ENCODE measurements at places on chromosomes 1 and 21.
A peak's percentile ranks its signal among the peaks of the same experiment; 100 is the strongest.

- DNase-seq: no peak
Measured at GRCh38 chr1:30386156-30386926, 337.0 kb downstream of the MATN1 start.

GRCh38 chr1:64173336-64173940 is 30.0 kb upstream of the UBE2U start:
- no peak for DNase-seq

- DNase-seq: no peak
Measured at GRCh38 chr1:78240191-78240590, 194.4 kb downstream of the GIPC2 start.

DNA sequence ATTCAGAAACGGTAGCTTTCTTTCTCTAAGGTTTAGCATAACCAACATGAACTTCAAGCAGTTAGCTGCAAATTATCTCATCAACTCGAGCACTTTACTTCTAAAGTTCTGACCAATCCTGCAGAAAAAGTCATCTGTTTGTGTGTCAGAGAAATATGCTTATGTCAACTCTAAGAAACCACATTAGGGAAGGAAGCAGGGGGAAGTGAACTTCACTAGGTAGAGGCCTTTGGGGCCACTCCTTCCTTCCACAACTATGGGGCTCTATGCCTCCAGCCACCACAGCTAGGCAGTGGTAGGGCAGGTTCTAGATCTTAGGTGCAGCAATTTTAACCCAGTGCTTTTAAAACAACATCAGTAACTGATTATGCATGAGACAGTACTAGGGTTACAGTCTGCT is 375.9 kb downstream of the DSCAM start:
- no peak for DNase-seq

DNA sequence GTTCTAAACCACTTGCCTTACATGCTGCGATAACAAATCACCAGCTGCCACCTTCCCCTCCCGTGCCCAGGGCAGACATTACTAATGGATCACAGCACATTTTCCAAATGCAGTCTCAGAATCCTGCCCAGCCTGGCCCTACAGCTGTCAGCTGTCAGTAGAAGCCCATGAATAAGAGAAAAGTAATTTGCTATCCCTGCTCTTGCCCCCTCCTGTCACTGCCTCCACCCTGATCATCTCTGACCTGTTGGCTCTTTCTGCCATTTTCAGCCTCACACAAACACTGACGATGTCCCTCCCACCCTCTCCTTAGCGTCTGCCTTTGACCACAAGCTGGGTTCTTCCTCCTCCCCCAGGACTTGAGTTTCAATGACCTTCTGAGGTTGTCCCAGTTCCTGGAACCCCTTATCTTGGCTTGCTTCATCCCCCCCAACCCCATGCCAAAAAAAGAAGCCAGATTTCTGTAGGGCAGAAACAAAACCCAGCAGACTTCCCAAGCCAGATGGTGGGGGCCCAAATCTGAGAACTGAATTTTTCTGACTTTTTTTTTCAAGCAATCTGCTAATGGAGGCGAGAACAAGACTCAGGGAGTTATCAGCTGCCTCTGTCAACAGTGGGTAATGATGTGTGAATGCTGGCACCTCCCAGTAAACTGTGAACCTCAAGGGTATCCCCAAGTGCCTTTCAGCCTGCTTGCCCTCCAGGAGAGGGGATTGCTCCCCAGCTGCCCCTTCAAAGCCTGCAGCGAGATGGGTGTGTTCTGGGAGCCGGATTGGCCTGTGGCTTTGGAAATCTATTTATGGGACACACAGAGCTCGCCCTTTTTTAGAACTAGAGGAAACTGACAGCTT is 216.5 kb upstream of the VAMP3 start:
- no peak for DNase-seq

DNA sequence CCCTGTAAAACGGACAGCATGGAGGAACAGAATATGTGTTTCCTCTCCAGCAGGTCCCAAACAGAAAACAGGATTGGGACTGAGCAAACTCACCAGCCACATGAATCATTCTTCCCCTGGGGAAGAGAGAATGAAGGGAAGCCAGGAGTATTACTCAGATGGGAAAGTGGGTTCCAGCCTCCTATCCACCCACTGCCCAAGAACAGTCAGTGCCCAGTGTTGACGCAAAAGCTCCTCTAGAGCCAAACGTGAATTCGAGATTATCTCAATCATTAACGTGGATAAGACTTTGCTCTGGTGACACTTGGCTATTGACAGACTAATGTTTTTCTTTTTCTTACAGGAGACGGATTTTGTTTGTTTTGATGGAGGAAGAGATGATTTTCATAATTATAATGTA is 9.3 kb downstream of the MIA3 start:
- DNase-seq: no peak

GRCh38 chr1:106600626-106601025 is 455.8 kb upstream of the PRMT6 start:
- DNase-seq: no peak

DNA sequence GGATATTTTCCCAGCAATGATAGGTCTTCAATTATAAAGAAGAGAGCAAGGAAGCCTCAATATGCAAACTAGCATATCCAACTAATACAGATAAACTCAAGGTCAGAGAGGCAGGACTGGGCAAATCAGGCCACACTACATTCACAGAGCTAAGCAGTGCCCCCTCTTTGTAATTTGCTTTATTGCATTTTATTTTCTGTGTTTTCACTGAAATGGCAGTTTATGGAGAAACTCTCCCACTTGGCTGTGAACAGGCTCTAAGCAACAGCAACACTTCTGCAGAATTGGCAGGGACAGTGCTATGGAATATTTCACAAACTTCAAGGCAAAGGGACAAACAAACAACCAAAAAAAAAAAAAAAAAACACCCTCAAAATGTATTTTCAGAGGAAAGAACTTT is 93.4 kb upstream of the SOD1 start:
- no peak for DNase-seq

- DNase-seq: no peak
Measured at GRCh38 chr1:24104854-24105253, 7.1 kb downstream of the MYOM3 start.

- peak; percentile 27 for DNase-seq
Measured at GRCh38 chr1:44571712-44572571, 102.3 kb downstream of the TMEM53 start.

- DNase-seq: no peak
Measured at GRCh38 chr21:32916522-32917099, 109.1 kb upstream of the OLIG2 start.

GRCh38 chr21:18549214-18549905 is 145.8 kb upstream of the TMPRSS15 start:
- no peak for DNase-seq

DNA sequence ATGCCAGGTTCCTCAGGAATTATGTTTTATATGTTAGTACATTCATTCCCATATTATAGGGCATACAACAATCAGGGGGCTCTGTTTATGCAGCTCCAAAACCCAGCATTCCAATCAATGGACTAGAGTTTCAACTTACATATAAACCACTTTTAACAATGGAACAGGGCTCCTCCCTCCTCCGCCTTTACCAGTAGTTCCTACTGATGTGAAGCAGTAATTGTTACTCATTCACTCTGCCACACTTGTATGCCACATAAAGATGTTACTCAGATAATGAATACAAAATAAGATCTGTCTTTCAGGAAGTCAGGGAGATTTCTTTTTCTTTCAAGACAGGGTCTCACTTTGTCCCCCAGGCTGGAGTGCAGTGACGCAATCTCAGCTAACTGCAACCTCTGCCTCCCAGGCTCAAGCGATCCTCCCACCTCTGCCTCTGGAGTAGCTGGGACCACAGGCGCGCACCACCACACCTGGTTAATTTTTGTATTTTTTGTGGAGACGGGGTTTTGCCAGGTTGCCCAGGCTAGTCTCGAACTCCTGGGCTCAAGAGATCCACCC is 17.1 kb downstream of the ZNF281 start:
- no peak for DNase-seq

DNA sequence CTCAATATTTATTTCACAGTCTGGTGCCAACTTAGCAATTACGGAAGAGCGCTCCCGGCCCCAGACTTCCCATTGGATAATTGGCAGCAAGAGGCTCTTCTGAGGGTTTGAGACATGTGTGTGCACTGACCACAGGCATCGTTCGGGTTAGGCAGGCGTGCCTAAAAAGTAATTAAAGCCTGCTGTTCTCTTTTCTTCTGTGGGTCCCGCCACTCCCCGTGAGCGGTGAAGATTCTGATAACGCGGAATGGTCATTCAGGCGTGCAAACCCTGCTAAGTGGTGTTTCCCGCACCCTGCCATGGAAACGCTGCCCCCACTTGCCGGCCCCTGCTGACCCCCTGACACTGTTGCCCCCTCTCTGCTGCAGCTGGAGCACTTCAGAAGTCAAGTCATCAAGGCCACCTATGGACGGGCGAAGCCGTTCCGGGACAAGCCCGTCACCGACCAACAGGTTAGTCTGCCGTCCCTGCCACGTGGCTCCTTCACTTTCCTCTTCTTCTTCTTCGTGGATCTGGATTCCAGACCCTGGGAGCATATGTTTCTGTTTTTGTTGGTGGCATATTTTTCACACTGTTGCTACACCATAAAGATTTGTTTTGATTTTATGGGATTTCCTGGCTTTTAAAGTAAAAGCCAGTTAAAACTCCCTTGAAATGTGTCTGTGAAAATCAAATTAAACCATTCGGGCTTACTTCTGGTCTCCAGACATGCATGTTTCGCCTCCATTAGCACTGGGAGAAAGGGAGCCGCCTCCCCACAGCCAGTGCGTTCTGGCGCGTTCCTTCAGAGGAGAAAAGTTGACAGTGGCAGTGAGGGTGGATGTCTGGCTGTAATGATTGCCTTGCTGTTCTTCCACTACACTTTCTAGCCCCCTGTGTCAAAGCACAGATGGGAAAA is 79.9 kb downstream of the FHAD1 start:
- DNase-seq: no peak

DNA sequence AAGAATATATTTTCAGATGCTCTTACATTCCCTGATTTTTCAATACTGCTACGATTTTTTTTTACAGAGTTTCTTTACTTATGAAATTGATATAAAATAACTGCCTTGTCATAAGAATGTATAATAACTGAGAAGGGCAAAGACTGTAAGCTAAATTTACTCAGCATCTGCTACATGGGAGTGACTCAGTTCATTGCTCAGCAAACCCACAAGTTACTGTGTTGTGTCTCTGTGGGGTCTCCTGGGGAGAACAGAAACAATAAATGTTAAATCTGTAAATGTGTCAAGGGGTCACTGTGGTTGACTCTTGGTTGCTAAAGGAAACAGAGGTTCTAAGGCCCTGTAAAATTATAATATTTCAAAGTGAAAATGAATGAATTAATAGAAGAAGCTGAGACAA is 210.3 kb upstream of the CACYBP start:
- no peak for DNase-seq

GRCh38 chr1:54967372-54967771 is 13.1 kb upstream of the TMEM61 start:
- no peak for DNase-seq

- DNase-seq: no peak
Measured at GRCh38 chr1:157288492-157288891, 150.3 kb upstream of the ETV3 start.
